ENCODE measurements at places on chromosomes 2 and 18.

DNA sequence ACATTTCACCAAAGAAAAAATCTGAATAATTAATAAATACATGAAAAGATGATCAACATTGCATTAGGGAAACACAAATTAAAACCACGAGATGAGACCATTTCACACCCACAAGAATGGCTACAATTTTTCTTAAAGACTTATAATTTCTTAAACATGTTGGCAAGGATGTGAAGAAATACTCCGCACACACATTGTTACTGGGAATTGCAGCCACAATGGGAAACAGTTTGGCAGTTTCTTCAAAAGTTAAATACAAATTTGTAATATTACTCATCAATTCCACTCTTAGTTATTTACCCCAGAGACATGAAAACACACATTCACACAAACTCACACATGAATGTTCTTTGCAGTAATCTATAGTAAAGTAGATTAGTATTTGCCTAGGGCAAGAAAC is 363.3 kb upstream of the SMIM21 start:
- DNase-seq, result no peak

GRCh38 chr2:204576362-204576979 is 31.2 kb downstream of the PARD3B start:
- no peak for DNase-seq

GRCh38 chr18:63043516-63043915 is 276.1 kb downstream of the BCL2 start:
- no peak for DNase-seq

- DNase-seq, result no peak
Observed at GRCh38 chr2:180933332-180933731, 47.1 kb upstream of the UBE2E3 start.

GRCh38 chr2:212935752-212936151 is 215.7 kb downstream of the IKZF2 start:
- DNase-seq, result no peak

DNA sequence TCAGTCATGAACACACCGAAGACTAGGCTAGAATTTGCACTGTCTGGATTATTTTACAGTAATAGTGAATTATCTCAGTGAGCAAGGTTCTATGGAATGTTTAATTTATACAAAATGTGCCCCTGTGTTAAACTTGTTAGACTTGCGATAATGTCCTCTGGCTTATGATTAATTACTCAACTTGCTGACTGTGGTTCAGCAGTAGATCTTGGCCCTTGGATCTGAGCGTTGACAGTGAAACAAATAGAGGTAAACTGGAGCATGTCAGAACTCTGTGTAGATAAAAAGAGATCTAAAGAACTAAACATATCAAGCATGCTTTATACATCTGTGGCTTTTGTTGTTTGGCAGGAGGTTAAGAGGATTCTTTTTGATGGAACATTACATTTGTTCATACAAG is 407.6 kb downstream of the DSEL start:
- DNase-seq, result no peak

DNA sequence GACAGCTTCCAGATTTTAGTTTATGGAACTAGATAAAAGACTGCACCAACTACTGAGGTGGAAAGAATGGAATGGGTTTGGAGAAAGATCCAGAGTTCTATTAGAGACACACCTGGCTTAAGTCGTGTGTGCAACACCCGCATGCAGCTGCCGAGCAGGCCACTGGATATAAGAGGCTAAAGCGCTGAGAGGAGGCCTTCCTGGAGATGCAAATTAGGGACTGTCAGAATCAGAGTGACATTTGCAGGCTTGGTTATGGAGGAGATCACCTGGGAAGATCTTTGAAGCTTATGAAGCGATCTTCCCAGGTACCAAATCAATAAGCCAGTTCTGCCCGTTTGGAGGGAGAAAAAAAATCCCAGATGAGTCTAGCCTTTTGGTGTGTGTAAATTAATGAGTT is 30.4 kb upstream of the KLHL29 start:
- no peak for DNase-seq

GRCh38 chr2:239060676-239061075 is 212.8 kb downstream of the TWIST2 start:
- DNase-seq, result no peak

GRCh38 chr2:195006856-195007255 is 650.2 kb upstream of the SLC39A10 start:
- no peak for DNase-seq

DNA sequence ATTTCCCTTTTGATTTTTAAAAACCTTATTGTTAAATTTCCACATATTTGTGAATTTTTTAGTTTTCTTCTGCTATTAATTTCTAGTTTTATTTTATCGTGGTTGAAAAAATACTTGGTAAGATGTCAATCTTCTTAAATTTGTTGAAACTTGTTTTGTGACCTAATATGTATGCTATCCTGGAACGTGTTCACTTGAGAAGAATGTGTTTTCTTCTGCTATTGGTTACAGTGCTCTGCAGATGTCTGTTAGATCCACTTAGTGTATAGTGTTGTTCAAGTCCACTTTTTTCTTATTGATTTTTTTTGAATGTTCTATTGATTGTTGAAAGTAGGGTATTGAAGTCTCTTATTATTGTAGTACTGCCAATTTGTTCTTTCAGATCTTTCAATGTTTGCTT is 116.5 kb upstream of the NETO1 start:
- DNase-seq, result no peak

DNA sequence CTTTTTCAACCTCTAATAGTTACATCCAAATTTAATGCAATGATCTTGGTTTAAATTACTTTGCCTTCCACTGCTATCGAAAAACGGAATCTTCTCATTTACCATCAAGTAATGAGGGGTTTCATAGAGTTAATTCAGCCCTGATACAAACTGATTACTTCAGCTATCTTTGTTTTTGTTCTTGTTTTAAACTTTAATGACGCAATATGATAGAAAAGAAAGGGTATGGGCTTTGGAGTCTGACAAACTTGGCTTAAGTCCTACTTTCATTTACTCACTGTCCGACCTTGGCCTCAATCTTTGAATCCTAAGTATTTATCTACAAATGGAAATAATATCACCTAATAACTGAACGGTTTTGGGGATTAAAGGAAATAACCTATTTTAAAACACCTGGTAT is 16.1 kb downstream of the ADAM17 start:
- DNase-seq, result no peak

DNA sequence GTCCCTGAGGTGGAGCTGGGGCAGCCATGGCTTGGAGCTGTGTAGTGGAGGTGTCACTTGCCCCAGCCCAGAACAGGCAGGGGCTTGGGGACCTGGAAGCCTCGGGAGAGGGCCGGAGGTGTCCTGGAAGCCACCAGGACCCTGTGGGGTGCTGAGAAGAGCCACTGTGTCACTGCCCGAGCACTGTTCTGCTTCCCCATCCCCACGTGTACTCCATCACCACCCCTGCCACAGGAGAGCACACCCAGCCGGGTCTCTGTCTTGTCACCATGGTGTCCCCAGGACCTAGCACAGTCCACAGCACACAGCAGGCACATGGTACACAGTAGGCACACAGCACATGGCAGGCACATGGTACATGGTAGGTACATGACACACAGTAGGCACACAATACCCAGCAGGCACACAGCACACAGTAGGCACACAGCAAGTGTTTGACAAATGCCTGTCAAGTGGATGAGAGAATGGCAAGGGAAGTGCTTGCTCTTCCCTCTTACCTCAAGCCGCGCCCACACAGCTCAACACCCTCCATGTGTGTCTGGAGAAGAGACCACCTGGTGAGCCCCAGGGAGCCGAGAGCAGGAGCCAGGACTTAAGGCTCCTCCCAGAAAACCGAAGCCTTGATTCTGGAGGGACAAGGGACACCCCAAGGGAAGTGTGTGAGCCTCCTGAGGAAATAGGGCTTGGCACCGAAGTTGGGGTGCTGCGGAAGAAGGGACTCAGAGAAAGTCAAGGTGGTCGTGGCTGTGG is 13.3 kb downstream of the MBP start:
- DNase-seq, result no peak

GRCh38 chr2:145157741-145158591 is 638.0 kb upstream of the ZEB2 start:
- no peak for DNase-seq

DNA sequence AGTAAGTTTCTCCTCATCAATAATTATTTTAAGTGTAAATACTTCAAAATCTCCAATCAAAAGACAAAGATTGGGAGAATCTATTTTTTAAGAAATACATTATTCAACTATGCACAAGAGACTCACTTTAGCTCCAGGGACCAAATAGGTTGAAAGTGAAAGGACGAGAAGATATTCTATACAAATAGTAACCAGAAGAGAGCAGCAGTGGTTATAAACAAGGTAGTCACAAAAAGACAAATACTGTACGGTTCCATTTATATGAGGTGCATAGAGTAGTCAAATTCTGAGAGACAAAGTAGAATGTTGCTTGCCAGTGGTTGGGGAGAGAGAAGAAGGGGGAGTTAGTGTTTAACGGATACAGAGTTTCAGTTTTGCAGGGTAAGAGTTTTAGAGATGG is 69.8 kb downstream of the POU3F3 start:
- DNase-seq, result no peak

DNA sequence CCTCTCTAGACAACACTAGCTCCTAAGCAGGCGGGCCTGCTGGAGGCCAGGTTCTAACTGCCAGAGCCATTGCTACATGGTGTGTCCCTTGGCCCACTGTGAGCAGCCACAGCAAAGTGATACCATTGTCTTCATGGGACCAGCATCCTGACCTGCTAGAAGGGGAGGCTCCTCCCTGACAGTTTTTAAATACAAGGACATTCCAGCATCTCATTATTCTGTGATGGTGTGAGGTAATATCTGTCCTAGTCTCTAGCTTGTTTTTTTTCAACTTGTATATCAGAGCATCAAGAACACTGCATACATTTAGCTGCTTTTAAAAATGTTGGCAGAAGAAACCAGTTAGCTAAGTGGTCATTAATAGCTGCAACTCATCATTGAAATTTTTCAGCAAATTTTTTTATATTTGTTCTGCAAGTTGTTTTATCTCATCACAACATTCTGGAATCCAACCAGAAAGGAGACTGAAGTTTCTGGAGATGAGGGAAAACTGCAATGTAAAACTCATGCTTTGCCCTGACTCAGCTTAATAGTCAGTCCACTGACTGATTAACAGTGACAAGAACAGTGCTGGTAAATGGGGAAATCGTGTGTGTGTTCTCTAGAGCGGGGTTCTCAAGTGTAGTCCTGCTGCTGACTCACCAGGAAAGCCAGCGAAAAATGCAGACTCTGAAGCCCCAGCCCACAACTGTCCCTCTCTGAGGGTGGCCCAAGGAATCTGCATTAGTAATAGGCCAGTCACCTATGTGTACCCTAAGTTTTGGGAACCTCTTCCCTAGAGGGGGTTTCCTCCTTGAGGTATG is 17.8 kb downstream of the MAPRE3 start:
- no peak for DNase-seq

DNA sequence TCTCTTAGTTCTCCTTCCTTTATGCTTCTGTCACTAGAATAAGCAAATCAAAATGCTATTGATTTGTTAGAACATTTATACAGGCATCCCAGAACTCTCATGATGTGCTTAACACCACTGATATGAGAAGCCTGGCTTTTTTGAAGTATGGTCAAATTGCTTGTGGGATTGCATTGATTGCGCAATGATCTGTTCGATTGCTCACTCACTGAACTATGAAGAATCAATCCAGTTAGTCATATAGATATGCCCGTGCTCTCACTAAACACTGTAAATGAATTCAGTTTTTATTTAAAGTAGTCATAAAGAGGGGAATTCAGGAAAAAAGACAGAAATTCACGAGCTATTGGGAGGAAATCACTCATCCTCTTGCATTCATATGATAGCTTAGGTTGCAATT is 1237.8 kb downstream of the SUCLG1 start:
- DNase-seq, result no peak

DNA sequence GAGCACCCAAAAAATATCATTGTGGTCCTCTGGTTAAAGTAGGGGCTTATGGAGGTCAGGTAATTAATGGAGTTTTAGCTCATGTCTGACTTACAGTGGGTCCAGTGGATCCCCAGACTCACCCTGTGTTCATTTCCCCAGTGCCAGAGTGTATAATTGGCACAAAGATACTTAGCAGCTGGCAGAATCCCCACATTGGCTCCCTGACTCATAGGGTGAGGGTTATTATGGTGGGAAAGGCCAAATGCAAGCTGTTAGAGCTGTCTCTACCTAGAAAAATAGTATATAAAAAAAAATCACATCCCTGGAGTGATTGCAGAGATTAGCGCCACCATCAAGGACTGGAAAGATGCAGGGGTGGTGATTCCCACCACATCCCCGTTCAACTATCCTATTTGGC is 1067.6 kb upstream of the ACVR2A start:
- DNase-seq, result no peak

DNA sequence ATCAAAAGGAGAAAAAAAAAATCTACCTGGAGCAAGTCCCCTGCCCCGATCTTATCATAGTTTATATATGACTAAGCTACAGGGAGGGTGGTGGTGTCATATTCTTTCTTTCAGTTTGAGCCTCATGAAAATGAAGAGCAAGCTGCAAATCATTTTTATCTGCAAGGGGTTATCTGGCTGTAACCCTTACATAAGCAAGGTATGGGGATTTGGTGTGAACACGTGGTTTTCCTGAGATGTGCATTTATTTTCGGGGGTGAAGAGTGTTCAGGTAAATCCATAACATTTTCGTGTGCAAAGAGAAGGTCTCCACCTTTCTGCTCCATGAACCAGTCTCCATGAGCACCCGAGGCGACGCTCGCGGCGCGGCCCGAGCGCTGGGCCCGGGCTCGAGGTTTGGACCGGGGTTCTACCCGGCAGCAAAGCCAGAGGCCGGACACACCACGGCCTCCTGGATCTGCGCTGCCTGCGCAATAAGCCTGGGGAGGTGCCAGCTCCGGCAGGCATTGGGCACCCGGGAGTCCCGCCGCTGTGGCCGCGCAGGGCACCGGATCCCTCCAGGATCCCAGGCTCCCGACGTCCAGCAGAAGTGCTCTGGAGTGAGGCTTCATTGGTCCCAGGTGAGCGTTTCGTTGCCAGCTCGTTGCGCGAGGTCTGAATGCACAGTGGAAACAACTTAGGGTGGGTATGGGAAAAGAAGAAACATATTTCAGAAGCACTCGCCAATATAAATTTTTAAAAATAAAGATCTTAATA is 36.1 kb upstream of the GPD2 start:
- DNase-seq, result no peak

DNA sequence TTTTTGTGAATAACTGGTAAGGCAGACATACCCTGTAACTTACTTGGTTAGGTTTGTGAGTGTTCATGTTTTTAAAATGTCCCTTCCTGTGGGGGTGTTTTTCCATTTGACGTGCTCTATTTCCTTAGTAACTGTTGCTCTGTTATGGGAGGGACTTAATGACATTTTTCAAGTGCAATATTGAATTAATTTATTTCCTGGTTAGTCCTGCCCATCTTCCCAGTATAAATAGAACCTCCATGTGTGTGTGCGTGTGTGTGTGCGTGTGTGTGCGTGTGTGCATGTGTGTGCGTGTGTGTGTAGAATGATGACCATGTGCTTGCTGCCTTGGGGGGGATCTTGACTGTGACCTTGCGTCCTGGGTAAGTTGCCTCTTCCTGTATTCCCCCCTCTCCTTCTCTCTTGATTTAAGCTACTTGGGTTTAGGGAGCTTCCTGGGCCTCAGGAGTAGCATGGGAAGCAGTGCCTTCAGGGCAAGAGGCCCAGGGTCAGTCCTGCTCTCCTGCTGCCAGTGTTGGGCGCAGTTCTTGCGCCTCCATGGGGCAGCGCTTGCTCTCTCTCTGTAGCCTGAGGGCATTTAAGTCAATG is 163.9 kb downstream of the LDLRAD4 start:
- DNase-seq, result no peak

Measured in stimulated activated CD8-positive, alpha-beta memory T cell treated with anti-CD3 and anti-CD28 coated beads, Interleukin-7, amount 100 ng/mL, for 1 hour (primary cell).